CD4-positive, CD25-positive, alpha-beta regulatory T cell (primary cell): ENCODE measurements at places on chromosomes 13 and 19. TPM values are rescaled to one million over a fixed set of nuclear protein-coding genes. Genes with fewer than 3 reads are reported as not detected.

ZNF835 gene
- 0.60 TPM for polyA plus RNA-seq

CYP2A6 gene
- not detected for polyA plus RNA-seq

BRME1 gene
- 0.63 TPM for polyA plus RNA-seq

SNRPA gene
- 36.3 TPM for polyA plus RNA-seq

SBK2 gene
- not detected for polyA plus RNA-seq

PTH2 gene
- polyA plus RNA-seq: not detected

MBNL2 gene
- 15.6 TPM for polyA plus RNA-seq

C19orf33 gene
- polyA plus RNA-seq: not detected

CYP2F1 gene
- not detected for polyA plus RNA-seq

ZNF154 gene
- 0.57 TPM for polyA plus RNA-seq

ZNF283 gene
- 5.1 TPM for polyA plus RNA-seq

RNF113B gene
- not detected for polyA plus RNA-seq

POU2F2 gene
- 4.2 TPM for polyA plus RNA-seq

C5AR2 gene
- polyA plus RNA-seq: 0.18 TPM

TNNT1 gene
- not detected for polyA plus RNA-seq

OR10H1 gene
- polyA plus RNA-seq: not detected

PMIS2 gene
- polyA plus RNA-seq: not detected

APOE gene
- polyA plus RNA-seq: not detected

MBD3L3 gene
- not detected for polyA plus RNA-seq

PPP1R13L gene
- 0.94 TPM for polyA plus RNA-seq

PSG4 gene
- not detected for polyA plus RNA-seq

ANO8 gene
- polyA plus RNA-seq: not detected

PNMA8C gene
- not detected for polyA plus RNA-seq

ADPRHL1 gene
- polyA plus RNA-seq: 0.54 TPM

POSTN gene
- not detected for polyA plus RNA-seq

KASH5 gene
- polyA plus RNA-seq: not detected

SERP2 gene
- not detected for polyA plus RNA-seq
